Cortex of kidney (tissue), 1 donor: ENCODE measurements at places on chromosomes 4 and X.

DNA sequence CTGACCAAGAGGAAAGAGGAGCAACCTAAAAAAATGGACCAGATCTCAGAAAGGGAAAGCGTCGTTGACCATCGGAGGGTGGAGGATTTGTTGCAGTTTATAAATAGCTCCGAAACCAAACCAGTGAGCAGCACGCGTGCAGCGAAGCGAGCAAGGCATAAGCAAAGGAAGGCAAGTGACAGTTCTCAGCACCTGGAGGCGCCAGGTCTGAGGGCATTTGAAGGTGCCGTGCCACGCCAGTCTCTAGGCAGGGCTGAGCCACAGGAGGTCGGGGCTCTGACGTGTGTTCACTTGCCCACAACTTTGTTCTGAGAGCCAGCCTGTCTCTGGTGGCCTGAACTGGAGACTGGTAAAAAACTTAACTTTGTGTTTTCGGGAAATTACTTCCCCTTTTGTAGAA is 59.7 kb downstream of the TNIP2 start:
- no peak for DNase-seq

- DNase-seq: no peak
Measured at GRCh38 chrX:50579955-50580354, 109.3 kb upstream of the DGKK start.

- DNase-seq: no peak
Measured at GRCh38 chrX:12971282-12972003, 3.5 kb upstream of the TMSB4X start.

- no peak for DNase-seq
Measured at GRCh38 chr4:86055898-86056297, 304.0 kb downstream of the MAPK10 start.

- no peak for DNase-seq
Measured at GRCh38 chr4:4609622-4610334, 67.9 kb upstream of the STX18 start.

DNA sequence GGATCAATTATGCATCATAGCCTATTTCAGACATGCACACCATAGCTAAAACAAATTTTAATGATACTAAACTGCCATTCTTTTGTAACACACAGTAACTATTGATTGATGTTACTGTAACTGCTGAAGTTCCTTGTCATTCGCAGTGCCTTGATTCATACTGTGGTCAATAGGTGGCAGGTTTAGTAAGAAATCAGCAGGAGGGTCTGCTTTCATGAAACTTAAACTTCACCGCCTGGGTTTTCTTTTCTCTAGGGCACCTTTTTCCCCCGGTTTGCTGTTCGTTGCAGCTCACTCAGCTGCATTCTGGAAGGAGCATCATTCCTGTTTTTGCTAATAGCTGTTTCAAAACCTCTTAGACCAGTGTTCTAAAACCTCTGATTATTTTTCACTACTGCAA is 88.1 kb downstream of the RPA4 start:
- no peak for DNase-seq
